Fibroblast of skin of back (primary cell): ENCODE measurements at places on chromosomes 16 and 17.

DNA sequence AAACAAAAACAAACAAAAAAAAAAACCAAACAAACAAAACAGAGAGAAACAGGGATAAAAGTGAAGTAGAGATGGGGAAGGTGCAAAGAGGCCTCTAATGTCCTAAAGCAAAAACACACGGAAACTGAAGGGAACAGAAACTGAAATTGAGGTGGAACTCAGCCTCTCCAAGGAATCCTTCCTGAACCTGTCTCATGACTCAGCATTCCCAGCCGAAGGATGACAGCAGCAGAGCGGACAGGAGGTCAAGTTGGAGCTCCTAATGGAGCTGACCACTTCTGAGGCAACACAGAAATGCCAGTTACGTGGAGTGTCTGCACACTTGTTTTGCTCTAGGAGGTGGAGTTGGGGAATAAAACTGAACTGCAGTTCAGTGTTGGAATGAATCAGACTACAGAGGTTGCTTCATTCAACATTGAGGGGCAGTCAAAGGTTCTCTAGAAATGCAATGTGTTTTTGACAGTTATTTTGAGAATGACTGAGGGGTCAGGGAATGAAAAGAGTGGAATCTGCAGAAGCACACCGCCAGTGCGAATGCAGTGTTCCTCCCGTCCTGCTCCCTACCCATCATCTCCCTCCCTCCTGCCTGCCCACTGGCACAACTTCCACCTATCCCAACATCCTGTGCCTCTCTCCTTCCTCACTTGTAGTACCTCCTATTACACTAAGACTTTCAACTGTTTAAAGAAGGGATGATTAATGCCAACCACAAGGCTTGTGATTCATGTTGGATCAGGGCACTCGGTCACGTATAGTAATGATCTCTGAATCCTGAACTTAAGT lies 6.3 kb downstream of the UBE2O start:
- DNase-seq = peak; percentile 72

DNA sequence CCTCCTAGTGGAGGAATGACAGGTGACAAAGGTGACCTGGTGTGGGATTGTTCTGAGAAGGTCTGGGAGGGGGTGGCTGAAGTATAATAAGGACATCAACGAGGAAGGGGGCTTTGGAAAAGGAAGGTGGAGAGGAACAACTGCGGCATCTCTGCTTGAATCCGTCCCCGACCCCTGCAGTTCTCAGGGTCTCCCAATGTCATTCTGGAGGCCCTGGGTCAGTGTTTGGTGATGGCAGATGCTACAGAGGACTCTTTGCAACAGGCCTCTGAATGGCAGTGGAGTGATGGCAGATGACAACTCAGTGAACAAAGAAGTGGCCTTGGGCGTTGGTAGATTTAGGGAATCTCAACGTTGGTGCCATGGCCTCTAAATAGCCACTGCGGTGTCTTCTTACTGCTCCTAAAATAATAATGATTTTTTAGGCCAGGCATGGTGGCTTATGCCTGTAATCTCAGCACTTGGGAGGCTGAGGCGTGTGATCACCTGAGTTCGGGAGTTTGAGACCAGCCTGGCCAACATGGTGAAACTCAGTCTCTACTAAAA lies 1.3 kb downstream of the ENGASE start:
- DNase-seq = no peak

GRCh38 chr17:45384047-45384788 lies 48.5 kb downstream of the ARHGAP27 start:
- DNase-seq = no peak

- DNase-seq = peak; percentile 56
Measured at GRCh38 chr16:57045694-57046381, 46.5 kb upstream of the CPNE2 start.

DNA sequence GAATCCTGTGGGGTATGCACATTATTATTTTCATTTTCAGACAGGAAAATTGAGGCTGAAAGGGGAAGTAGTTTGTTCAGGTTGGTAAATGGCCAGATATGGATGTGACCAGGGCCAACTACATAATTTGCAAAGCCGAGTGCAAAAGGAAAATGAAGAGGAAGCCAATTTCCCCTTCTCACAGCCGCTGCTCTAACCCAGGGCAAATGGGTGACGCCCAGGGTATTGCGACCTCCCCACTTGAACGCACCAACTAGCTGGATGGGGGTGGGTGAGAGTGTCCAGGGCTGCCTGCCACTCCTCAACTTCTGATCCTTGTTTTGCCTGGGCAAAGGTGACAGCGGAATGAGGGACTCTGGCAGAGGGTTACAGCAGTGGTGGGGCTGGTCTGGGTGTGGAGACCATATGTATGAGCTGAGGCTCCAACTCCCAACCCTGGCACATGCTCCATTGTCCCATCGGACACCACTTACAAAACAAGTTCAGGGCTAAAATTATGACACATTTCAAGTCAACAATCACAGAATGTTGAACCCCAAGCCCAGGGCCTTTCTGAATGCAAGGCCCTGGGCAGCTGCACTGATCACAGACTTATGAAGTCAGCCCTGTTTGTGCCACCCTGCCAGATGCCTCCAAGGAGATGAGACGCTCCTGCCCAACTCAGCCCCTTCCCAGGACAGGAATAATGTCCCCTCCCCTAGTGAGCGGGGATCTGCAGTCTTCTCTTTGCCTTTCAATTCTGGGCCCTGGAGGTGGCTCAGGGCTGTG lies 1.7 kb downstream of the ANKRD40CL start:
- DNase-seq = no peak

- peak; percentile 39 for DNase-seq
Measured at GRCh38 chr16:180101-180675, at the start of gene HBQ1. Gene HBQ1, plus strand, starts transcription at chr16:180459. Its CDS starts 28 bp downstream, at chr16:180487.

DNA sequence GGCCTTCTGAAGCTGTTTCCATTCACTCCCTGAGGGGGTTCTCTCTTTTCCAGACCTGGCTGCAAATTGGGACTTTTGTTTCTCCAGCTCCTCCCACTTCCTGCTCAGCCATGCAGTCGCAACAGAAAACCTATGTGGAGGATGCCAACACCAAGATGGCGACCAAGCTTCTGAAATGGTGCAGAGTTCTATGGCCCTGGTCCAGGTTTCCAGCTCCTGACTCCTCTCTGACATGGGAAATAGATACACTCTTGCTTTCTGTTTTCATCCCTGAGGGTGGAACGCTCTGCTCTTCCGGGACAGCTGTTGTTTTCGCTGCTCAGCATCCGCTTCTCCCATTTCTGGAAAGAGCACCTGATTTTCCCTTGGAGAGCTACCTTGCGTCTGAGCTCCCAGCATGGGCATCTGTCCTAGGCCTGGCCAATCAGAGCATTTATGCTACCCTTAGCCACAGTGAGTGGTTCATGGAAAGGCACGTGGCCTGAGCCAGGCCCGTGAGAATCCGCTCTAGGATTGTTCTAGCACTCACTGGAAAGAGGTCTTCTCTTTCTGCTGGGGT lies 8.1 kb downstream of the GPRC5B start:
- no peak for DNase-seq

DNA sequence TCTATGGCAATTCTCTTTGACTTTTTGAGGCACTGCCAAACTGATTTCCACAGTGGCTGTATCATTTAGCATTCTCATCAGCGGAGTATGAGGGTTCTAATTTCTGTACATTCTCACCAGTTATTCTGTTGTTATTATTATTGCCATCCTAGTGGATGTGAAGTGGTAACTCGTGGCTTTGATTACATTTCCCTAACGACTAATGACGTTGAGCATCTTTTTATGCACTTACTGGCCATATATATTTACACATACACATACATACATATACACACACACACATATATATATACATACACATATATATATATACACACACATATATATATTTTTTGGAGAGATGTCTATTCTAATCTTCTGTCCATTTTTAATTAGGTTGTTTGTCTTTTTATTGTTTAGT lies 3.7 kb upstream of the MLYCD start:
- no peak for DNase-seq

DNA sequence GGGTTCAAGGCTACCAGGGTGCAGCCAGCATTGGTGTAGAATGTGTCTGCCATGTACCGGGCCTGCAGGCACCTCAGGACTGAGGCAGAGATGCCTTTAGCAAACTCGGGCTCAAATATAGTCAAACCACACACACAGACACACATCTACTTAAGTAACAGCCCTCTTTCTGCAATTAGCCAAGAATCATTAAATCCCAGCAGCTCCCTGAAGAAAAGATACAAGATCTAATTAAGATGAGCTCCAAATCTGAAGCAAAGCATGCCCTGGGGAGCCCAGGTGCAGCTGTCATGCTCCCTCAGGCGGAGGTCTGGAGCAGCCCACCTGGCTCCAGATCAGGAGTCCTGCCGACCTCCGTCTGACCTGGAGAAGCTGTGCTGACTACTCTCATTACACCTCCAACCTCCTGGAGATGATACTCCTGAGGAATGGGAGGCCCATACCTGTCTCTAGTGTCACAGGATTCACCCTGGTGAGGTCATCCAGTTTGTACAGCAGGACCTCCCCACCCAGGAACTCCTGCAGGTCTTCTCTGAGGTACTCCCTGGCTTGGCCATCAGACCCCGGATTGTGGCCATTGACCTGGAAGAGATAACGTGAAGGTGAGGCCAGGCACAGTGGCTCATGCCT lies 6.9 kb downstream of the MYO19 start:
- DNase-seq = no peak

DNA sequence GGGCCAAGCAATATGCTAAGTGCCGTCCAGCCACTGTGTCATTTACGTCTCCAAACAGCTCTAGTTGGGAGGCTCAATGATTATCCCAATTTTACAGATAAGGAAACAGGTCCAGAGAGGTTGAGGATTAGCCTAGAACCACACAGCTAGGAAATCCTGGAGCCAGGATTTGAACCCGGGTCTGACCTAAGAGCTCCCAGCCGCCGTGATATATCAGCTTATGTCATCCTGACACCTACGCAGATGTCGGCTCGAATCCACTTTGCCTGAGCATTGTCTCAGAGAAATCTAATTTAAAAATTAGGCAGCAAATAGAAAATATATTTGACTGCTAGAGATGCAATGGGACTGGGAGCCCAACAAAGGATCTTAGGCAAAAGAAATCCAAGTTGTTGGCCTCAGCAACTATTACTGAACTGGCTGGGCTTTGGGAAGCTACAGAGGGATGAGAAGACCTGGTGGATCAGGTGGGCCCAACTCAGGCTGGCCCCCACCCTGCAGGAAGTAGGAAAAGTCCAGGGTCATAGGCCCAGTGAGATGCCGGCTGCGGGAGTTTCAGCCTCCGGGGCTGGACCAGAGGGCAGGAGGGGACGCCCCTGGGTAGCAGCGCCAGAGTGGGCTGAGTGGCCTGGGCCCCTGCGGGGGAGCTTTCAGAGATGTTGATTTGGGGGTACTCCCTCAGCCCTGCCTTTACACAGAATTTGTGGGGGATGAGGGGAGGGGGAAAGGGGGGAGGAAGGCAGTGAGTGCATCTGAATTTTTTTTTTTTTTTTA lies 35.1 kb upstream of the IL21R start:
- no peak for DNase-seq

DNA sequence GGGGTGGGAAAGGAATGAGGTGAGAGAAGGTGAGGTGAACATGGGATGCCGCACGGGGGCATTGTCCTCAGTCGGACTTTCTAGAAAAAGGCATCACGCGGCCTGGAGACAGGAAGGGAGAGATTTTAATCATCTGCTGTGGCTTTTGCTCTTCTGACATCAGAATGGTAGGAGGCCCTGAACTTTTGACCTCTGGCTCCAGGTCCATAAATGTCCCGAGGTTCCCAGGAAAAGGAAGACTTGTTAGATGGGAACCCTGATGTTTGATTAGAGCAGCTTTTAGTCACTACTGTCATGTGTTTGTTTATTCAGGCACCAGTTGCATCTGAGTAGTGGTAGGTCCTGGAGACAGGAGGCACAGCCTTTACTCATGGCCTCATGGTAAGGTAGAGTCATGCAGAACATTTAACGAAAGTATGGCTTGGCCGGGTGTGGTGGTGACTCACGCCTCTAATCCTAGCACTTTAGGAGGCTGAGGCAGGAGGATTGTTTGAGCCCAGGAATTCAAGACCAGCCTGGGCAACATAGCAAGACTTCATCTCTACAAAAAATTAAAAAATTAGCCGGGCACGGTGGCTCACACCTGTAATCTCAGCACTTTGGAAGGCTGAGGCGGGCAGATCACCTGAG lies 203.1 kb downstream of the MSI2 start:
- peak; percentile 30 for DNase-seq
